ENCODE measurements at places on chromosomes 6 and 20.

DNA sequence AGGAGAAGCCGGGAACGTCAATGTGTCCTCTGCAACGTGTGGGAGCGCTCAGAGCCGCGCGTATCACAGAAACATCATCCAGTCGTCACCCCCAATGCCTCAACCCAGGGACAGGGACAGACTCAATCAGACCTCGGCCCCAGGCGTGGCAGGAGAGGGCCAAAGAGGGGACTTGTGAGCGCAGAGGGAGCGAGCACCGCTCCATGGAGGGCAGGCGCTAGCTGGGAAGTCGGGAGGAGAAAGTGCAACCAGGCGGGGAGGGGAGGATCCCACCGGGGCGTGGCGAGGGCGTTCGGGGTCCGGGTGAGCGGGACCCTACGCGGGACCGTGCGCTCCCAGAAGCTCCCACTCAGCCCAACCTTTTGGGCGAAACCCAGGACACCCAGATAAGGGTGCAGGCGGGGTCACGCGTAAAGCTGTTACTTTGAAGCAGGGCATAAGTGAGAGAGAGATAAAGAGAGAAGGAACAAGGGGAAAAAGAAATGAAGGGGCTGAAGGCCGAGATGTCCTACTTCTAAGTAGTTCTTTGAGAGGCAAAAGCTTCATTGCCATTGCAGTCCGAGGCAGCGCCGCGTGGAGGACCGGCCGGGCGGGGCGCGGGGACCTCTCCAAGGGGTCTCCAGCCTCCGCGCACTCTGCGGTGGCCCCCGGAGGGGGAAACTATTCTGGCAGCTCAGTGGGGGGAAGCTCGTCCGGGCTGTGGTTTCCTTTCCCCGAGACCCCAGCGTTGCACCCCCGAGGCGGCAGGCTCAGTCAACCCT lies 862 bp upstream of the SOBP start:
- no peak for DNase-seq

DNA sequence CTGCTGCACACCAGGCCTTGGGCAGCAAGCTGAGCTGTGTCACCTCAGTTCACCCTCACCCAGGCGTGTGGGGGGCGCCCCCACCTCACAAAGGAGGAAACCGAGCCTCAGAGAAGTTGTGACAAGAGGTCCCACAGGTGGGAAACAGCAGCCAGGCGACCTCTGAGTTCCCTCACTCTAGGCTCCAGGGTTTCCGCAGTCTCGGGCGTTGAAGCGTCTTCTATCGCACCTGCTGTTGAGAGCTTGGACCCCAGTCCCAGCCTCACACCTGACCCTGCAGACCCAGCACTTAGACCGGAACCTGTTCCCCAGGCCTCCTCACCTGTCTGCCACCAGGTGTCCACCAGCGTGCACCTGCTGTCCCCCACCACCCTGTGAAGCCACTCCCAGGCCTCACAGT lies 22.3 kb upstream of the APMAP start:
- no peak for DNase-seq

- DNase-seq = no peak
Measured at GRCh38 chr6:163806755-163807499, 392.4 kb downstream of the QKI start.

GRCh38 chr20:32536851-32537656 lies 48.1 kb downstream of the NOL4L start:
- DNase-seq = no peak

- DNase-seq = no peak
Measured at GRCh38 chr20:40397467-40397866, 291.6 kb downstream of the MAFB start.

GRCh38 chr20:39112178-39112743 lies 150.1 kb downstream of the DHX35 start:
- DNase-seq = peak; percentile 61

GRCh38 chr20:48139262-48140041 lies 354.2 kb upstream of the SULF2 start:
- peak; percentile 19 for DNase-seq
